ENCODE measurements at places on chromosomes 13 and 19.

- no peak for DNase-seq
These were observed 367.9 kb downstream of the LIG4 start for GRCh38 chr13:107847406-107847805.

DNA sequence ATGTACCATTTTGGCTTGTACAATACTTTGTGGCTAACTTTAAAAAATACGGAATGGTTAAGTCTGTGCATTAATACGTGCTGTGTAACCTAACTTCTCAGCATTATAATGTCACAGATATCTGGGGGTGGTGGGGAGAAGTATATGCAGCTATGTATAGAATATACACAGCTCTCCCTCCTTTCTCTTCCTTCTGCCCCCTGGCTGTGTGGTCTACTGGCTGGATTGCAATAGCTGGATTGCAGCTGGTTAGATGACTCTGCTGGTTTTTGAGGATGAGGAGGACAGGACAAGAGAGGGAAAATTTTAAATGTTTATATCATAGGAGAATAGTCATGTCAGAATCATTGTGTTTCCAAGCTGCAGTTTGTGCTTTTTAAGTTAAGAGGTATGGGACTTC lies 9.7 kb downstream of the RNASEH2B start:
- DNase-seq = no peak

DNA sequence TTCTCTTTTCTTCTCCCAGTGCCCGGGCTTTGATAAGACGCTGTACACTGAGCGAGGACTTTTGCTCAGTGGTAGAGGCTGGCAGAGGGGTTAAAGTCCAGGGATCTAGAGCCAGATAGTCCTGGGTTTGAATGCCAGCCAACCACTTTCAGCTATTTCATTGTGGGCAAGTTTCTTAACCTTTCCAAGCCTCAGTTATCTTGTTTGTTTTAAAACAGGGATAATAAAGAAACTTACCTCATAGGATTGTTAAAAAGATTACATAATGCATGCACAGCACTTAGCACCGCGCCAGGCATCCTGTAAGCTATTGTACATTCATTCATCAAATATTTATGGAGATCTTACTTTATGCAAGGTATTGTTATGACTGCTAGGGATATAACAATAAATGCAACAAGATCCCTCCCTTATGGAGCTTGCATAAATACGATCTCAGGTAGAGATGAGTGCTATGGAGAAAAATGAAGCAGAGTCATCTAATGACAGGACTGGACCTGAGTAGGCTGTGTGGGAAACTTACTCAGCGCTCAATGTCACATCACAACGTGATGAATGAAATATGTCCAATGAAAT lies 70.8 kb downstream of the LNX2 start:
- DNase-seq = no peak

- no peak for DNase-seq
These were observed 327.2 kb downstream of the GPC5 start for GRCh38 chr13:91725646-91726045.

GRCh38 chr19:40783711-40784110 lies 5.7 kb downstream of the RAB4B start:
- DNase-seq = no peak

- DNase-seq = no peak
These were observed 98.3 kb upstream of the KLF5 start for GRCh38 chr13:72960541-72960940.

DNA sequence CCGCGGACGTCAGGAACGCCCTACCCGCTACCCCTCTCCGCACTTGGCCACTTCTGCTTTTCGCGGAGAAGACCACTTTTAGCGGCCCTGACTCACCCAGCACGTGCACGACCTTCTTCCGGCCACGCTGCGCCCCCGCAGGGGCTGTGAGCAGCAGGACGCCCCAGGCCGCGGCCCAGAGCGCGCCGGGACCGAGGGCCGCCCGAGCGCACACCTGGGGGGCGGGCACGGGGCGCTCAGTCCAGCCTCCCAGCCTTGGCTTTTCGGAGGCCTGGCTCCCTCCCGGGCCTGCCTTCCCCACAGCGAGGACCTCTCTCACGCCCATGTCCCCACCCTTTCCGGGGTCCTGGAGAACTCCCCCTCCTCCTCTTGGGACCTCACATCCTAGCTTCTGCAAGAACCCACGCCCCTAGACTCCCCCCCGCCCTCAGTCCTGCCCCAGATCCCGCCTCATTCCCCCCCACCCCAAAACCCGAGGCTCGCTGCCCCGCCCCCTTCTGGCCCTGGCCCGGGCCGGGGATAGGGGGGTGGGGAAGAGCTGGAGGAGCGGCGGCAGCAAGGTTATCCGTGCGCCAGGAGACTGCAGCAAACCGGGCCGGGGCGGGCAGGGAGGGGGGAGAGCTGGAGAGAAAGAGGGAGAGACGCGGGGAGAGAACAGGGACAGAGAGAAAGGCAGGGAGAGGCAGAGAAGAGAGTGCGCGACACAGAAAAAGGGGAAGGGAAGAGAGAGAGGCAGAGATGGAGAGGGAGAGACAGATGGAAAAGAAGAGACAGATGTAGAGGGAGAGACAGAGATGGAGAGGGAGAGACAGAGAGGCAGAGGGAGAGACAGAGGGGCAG lies 11.5 kb downstream of the TM6SF2 start:
- DNase-seq = no peak

- DNase-seq = no peak
These were observed 30.9 kb downstream of the RNASEH2B start for GRCh38 chr13:50940509-50940908.

- no peak for DNase-seq
These were observed 43.4 kb upstream of the ATP12A start for GRCh38 chr13:24636776-24637175.

Data from Calu3 (cell line).